Amniotic epithelial cell (primary cell): ENCODE measurements at places on chromosomes 6 and 20.

DNA sequence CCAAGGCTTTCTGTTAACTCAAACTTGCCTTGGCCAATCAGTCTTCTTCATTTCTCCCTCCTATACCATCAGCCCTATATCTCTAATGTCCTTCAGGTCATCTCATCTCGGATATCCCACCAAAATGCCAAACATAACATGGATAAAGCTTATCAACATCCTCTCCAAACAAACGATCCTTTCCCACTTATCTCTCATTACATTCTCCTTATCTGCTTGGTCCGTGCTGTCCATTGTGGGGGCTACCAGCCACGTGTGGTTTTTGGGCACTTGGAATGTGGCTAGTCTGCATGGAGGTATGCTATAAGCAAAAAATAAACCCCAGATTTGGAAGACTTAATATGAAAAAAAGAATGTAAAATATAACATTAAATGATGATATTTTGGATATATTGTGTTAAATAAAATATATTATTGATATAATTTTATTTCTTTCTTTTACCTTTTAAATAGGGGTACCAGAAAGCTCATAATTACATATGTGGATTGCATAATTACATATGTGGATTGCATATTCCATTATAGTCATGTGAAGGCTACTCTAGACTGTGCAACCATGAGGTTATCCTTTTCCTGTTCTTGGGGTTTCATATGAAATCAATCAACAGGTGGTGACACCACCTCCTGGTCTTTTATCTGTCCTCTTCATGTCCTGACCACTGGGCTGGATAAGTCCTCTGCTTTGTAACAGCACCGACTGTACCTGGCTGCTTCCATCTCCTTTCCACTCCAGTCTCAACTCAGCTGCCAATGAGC is 123.0 kb downstream of the CD83 start:
- no peak for DNase-seq

GRCh38 chr6:162056745-162057144 is 670.8 kb downstream of the PRKN start:
- DNase-seq, result no peak

DNA sequence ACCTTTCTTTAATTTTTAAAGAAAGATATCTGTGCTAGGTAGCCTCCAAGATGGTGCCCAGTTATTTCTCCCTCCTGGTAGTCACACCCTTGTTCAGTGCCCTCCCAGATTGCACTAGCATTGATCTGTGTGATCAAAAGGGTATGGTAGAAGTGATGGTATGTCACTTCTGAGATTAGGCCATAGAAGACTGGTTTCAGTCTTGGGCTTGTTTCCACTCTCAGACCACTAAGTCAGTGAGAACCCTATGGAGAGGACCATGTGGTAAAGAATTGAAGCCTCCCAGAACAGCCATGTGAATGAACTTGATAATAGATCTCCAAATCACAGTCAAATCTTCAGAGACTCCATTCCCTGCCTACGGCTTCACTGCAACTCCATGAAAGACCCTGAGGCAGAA is 57.3 kb downstream of the THEMIS start:
- DNase-seq, result no peak

DNA sequence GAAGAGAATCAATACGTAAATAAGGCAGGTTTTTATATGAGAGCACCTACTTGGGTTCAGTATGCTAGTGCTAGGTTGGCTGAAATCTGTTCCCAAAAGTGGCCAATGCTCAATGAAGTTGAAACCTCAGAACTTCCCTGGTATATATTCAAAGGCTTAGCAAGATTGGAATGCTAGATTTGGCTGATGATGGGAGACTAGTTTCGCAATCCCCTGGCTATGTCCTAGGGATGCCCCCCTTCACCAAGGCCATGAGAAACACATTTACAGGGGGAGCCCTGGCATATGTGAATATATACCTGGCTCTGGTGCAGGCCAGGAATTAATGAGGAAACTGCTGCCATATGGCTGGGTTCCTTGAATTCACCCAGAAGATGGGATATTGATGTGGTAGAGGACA is 142.4 kb upstream of the C6orf118 start:
- DNase-seq, result peak; percentile 9

DNA sequence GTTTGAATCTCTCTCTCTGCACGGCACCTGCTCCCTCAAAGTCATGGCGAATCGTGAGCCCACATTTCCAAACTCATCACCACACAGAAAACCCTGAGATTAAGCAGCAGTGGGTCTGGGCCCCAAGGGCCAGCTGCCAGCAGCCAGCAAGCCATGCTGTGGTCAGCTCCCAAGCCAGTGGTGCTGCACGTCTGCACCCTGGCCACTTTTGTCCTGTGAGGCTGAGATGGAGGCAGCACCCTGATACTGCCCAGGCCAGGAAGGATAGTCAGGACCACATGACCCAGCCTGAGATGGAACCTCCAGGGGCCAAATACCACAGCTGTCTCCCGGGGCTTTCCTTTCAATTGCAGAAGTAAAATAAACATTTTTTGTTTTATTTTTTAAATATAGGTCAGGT is 93.9 kb downstream of the PRND start:
- DNase-seq, result no peak

DNA sequence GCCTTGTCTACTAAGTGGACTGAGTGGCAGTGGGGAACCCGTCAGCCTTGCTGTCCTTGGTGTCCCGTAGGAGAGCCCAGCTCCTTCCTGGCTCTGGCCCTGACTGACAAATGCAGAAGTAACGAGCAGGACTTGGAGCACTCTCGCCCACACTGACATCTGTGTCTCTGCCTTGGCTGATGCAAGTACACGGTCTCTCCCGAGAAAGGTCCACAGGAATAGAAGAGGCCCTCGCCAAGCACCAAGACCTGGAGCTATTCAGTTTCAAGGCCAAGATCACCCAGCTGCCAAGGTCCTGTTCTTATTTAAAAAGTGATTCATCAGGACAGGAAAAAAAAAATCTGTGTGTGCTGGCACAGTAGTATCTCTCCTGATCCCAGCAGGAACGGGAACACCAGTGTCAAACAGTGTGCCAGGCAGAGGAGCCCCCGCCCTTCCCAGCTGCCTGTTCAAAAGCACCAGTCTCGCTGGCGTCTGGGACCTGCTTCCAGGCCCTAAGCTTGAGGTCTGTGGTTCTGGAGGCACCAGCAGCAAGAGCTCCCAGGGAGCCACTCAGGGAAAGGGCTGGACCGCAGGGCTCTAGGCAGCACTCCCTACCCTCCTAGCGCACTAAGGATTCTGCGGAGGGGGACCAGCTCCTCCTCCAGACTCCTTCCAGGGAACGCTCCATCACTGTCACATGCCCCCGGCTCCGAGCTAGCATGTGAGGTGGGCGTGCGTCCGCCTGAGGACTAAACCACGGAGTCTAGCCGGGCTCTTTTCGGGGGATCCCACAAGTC is 376.9 kb downstream of the RNGTT start:
- DNase-seq, result no peak

DNA sequence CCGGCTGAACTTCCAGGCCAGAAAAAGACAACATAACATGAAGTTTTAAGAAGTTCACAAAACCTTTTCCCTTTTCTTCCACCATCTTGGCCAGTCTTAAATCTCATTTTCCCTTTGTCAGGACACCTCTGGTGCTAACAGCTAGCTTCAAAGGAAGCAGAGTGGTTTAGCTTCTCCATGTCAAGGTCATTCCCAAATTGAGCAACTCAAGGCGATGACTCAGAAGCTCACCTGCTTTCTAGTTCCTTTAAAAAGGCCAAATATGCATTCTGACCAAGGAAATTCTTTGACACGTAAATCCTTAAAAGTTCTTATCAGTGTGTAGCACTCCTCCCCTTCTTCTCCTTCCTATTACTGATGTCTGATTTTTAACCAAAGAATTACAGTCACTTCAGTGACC is 69.6 kb upstream of the VGLL2 start:
- peak; percentile 5 for DNase-seq

GRCh38 chr20:59737073-59737666 is 132.8 kb downstream of the PHACTR3 start:
- DNase-seq, result no peak

GRCh38 chr20:3080939-3081388 is 3.6 kb downstream of the AVP start:
- peak; percentile 82 for DNase-seq

- DNase-seq, result peak; percentile 34
These were observed 16.1 kb downstream of the TP53INP2 start for GRCh38 chr20:34720266-34720665.

- no peak for DNase-seq
These were observed 1.7 kb downstream of the SYCP2 start for GRCh38 chr20:59931511-59932312.

DNA sequence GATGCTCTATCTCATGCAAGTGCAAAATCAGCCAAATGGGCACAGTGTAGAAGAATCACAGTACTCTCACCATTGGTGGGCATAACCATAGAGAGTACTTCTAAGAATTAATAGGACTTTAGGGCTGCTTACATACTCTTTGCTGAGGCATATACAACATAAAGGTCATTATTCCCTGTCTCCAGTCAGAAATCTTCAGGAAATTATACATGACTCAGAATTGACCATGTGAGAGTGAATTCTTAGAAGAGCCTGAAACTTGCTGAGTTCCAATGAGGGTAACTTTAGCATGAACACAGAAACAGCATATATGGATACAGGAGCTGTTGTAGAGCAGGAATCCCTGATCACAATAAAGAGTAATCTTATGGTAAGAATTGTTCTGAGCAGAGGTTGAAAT is 498.7 kb downstream of the TENT5A start:
- no peak for DNase-seq

- no peak for DNase-seq
These were observed 18.5 kb upstream of the ABT1 start for GRCh38 chr6:26578279-26578678.

GRCh38 chr6:2738373-2738979 is 12.2 kb downstream of the MYLK4 start:
- peak; percentile 33 for DNase-seq

- DNase-seq, result no peak
These were observed 147.8 kb downstream of the CD83 start for GRCh38 chr6:14265049-14266021.

GRCh38 chr20:50056951-50057713 is 55.8 kb downstream of the UBE2V1 start:
- no peak for DNase-seq

GRCh38 chr20:25065625-25066338 is 7.8 kb upstream of the ACSS1 start:
- peak; percentile 48 for DNase-seq

DNA sequence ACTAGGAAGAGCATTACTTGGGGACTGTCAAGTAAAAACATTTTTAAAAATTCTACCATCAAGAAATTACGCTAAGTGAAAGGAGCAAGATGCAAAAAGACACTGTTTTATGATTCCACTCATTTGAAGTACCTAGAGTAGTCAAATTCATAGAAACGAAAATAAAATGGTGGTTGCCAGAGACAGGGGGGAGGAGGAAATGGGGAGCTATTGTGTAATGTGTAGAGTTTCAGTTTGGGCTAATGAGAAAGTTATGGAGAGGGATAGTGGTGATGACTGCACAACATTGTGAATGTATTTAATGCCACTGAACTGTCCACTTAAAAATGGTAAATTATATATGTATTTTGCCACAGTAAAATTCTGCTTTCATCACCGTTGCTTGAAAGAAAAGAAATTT is 83.8 kb downstream of the UST start:
- DNase-seq, result no peak

GRCh38 chr6:11174242-11174611 is 58.2 kb downstream of the NEDD9 start:
- no peak for DNase-seq

DNA sequence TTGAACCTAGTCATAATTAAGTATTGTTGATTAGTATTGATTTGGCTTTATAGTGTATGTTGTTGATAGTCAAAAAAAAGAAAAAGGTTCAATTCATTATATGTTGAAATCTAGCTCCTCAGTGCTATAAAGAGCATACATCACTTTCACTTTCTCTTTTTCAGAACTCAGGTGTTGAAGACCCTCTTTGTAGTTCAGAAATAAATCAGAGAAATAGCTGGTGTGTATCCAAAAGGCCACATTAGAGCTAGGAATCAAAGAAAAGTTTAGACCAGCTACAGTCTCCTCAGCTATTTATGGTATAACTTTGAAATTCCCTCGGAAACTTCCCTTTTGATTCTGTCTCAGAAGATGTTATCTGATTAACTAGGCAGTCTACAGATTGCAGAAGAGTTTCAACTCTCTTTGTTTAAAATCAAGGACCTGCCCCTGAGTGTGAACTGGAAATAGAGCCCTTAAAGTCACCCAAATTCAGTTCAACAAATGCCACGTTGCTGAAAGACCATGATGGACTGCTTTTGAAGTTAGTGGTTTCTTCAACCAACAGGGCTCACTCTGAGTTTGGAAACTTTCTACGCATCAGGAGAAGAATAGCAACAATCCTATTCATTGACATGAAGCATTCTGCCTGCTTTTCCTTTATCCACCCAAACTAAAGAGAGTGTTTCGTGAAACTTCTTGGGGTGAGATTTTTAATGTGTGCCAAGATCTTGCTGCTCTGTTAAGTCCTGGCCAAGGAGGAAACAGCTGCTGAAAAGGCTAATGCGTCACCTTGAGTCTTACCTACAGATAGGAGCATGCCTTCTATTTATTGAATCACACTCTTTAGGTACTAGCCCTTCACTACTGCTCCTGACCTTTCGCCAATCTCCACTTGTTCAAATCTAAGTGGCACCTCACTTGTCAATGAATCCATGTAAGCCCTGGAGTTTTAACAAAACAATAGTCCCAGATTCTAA is 111.7 kb downstream of the TNFRSF21 start:
- DNase-seq, result no peak

GRCh38 chr20:34863421-34863965 is 9.2 kb downstream of the GGT7 start:
- DNase-seq, result no peak

DNA sequence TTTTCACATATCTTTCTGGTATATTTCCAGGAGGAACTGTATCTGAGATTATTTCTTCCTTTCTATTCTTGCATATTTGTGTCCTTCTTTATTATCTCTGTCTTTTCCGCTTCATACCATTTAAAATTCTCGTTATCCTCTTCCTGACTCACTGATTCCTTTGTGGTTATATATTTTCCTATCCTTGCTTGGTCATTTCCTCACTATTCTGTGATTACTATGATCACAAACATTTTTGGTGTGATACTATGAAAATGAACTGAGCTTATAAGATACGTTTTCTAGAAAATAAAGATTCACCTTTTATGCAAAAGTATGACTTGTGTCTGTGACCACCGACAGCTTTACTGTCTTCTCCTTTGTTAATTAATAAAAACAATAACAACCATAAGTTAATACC is 26.5 kb upstream of the MYCT1 start:
- no peak for DNase-seq

- peak; percentile 84 for DNase-seq
These were observed 68.6 kb upstream of the CCN6 start for GRCh38 chr6:111985202-111985731.

- DNase-seq, result no peak
These were observed 120.8 kb downstream of the CEBPB start for GRCh38 chr20:50311308-50312001.
